ENCODE measurements at places on chromosomes 4 and X.

DNA sequence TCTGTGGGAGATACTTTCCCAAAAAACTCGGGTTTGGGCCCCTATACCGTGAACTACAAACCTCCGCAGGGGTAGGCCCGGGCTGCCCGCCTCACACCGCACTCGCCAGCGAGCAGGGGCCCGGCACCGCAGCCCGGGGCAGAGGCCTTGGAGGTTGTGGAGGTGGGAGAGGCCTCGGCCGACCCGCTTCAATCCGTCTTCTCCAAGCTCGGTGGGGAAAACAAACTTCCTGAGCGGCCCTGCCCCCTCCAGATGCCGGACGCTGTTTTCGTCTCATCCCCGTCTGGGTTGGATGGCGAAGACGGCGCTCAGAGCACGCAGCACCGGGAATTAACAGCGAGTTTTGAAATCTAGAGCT lies 442 bp upstream of the MCUB start:
- DNase-seq, result peak; percentile 65

DNA sequence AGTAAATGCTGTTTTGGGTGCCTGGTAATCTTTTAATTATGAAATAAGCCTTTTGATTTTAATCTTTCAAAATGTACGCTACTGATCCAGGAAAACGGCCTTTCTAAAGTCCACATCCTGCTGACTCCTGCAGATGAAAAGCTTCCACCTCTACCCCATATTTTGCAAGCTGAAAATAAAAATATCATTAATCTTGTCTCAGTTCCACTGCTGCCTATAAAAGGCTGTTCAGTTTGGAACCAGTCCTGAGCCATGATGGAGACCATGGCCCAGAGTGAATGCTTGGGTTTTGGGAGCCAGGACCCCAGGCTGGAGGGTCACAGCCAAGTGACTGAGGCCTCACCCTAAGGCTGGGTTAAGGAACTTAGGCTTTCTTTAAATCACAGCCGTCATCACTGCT lies 110.8 kb downstream of the AFF1 start:
- DNase-seq, result no peak

- peak; percentile 27 for DNase-seq
Observed at GRCh38 chr4:109576462-109576861, 16.4 kb downstream of the MCUB start.

GRCh38 chrX:97539970-97540519 lies 656.3 kb downstream of the RPA4 start:
- DNase-seq, result peak; percentile 65

GRCh38 chr4:152316969-152317368 lies 218.9 kb downstream of the FBXW7 start:
- peak; percentile 41 for DNase-seq

- DNase-seq, result no peak
Observed at GRCh38 chr4:112910109-112910736, 139.2 kb upstream of the ANK2 start.

GRCh38 chrX:130158311-130158710 lies 7.3 kb downstream of the AIFM1 start:
- DNase-seq, result no peak

DNA sequence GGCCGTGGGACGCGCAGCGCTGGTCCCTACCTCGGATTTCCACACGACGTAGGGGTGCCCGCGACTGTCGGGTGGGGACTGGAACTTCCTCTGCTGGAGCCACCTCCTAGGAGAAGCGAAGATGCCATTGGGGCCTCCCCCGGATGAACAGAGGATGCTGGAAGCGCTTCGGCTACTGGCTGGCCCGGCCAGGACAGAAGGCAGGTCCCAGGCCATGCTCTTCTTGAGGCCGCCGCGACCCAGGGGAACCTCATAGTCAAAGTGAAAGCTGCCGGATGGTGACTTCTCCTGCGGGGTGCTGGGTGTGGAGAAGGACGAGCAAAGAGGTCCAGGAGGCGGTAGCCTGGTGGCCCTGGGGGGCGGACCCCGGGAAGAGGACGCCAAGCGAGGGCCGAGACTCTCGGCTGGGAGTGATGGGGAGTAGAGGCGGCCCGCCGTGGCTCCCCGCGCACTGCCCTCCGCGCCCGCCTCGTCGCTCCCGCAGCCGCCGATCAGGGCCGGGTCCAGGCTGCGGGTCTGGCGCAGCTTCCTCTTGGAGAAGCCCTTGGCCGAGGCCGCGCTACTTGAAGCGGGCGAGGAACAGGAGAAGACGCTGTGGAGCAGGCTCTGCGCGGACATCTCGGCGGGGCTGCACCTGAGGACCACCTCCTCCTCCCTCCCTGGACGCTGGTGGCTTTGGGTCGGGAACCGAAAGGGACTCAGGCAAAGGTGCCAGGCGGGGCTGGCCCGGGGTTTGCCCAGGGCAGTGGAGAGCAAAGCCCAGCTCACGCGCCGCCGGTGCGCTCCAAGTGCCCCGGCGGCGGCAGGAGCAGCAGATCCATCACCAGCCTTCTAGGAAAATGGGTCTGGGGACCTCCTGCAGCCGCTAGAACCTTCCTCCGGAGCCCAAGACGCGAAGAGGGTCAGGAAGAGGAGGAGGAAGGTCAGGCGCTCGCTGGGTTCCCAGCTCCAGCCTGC lies 1.2 kb downstream of the ARHGAP6 start:
- DNase-seq, result peak; percentile 11

- DNase-seq, result no peak
Observed at GRCh38 chrX:130952266-130953043, 49.4 kb upstream of the ENOX2 start.

GRCh38 chrX:153832728-153833127 lies 2.4 kb upstream of the PDZD4 start:
- no peak for DNase-seq

DNA sequence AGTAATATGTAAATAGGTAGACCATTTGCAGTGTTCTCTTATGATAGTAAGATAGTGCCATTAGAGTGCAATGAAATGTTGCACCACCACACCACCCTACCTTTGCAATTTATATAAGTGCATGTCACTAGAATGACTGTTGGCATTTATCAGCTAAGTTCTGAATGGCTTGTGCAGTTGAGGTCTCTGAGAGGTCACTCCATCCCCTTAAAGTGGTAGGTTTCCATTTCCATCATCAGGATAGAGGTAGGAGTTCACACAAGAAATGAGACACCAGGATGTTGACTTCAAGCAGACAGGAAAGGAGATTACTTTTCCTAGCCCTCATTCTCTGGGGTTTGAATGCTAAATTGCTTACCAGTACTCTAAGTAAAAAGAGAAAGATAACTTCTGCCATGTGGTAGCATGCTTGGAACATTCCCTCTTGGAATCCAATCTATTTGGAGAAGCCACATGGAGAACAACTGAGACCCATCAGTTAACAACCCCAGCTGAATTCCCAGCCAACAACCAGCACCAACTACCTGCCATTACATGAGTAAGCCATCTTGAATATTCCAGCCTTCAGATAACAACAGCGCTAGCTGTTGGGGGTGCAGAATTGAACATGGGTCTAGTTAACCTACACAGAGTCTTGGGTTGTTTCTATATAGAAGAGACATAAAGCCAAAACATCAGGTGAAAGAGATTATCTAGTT lies 6.7 kb upstream of the LRBA start:
- no peak for DNase-seq
